ENCODE measurements at places on chromosomes 3 and 15. TPM values are rescaled to one million over a fixed set of nuclear protein-coding genes. Genes with fewer than 3 reads are reported as not detected.

DNA sequence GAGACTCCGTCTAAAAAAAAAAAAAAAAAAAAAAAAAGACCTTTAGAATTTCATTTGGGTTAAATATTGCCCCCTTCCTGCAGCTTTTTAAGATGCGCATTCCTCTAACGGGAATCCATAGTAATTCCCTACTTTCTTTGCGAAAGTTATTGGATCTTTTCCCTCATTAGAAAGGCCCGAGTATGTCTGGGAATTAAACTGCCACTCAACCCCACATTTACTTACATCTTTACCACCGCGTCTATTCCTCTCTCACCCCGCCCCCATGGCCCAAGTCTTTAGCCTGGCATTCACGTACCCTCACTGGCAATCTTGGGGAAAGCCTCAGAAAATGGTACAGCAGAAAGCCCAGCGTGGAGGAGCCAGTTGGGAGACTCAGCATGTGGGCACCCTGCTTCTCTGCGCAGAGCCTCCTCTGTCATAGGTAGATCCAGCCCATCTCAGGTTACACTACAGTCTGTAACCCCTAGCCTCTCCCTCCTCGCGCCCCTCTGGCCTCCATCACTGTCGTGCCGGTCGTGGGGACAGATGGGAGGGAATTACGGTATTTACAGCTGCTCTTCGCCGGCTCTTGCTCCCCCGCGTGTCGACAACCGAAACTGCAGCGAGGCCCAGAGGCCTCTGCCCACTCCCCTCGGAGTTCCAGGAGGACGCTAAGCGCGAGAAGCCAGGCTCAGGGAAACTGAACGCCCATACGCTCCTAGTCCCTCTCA is 6.4 kb upstream of the ANKDD1A start:
- DNase-seq, result peak; percentile 89

CISH gene
- 2.1 TPM for total RNA-seq

DNA sequence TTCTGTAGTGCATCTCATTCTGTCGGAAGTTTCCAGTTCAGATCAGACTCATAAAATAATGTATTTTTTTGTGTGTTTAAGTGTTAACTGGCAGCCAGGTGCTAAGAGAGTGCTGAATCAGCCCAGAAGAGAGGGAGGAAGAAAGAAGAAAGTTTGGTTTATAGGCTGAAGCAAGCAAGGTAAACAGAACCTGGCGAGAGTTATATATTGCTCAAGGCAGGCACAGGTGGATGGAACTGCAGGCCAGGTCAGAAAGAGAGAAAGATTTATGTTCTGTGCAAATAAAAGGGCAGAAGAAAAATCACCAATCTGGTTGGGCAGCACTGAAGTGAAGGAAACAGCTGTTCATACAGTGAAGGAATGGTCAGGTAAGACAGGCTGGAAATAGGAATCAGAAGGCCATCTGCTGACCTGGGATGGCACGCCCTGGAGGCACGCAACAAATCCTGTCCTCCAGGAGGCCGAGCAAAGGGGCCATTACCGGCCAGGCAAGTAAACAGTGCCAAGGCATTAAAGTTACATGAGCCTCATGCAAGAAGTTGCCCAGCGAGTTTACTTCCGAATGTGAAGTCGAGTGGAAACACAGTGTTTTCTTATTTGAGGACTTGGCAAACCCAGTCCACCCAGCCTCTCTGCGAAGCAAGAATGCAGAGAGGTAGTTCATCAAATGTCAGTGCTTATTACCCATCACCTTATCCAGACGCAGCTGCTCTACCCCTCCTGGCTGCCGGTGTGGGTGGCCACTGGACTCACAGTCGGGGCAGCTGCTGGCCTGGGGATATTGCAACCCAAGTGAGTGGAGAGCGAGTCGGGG is 309.8 kb downstream of the VPS13C start:
- DNase-seq, result no peak

GRCh38 chr3:132256989-132257388 is 60.2 kb upstream of the ACP3 start:
- no peak for DNase-seq

GRCh38 chr15:63923993-63924950 is 90.5 kb upstream of the HERC1 start:
- DNase-seq, result no peak

DNA sequence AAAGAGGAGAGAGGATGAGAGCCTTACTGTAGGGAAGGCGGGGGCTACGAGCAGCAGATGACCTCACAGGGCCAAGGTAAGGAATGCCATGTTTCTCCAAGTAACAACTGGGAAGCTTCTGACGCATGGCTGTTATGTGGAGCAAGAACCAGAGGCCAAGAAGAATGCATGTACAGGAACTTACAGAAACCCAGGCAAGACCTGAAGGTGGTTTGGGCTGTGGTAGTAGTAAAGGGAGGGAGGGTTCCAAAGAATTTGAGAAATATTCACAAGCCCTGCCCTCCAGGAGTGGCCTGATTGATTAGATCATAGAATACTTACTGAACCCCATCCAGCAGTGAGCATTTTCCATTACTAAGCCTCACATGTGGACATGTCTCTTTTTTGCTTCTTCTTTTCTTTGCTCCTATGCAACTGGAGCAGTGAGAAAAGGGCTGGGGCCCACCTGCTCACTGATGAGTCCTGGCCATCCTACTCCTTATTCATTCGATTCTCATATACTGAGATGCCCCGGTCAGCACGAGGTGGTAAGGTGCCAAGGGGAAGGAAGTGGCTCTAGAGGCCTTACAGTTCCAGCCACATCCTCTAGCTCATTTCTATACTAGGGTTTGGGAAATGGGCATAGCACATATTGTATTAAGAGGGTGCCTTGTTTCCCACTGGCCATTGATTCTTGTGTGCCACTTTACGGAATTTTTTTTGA is 8.3 kb upstream of the SLC12A8 start:
- no peak for DNase-seq

GRCh38 chr15:74395319-74396145 is 28.1 kb upstream of the CYP11A1 start:
- DNase-seq, result no peak

GRCh38 chr3:128348805-128349531 is 117.7 kb downstream of the DNAJB8 start:
- DNase-seq, result peak; percentile 44

GRCh38 chr15:93070551-93071296 is 18.3 kb downstream of the RGMA start:
- DNase-seq, result no peak

DNA sequence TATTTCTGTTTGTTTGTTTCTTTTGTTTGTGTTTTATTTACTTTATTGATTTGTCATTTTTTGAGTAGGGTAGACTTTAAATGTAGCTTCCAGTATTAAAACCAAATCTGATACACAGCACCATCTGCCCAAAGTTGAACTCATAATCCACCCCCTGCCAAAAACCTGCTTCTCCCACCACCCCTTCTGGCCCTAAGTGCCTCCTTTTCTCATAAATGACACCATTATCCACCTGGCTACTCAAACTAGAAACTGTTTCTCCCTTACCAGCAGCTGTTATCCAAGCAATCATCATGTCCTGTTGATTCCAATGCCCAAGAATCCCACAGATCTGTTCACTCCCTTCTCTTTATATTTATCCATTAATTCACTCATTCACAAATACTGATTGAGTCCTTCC is 21.8 kb upstream of the PTX3 start:
- no peak for DNase-seq

- DNase-seq, result no peak
Observed at GRCh38 chr15:48385031-48385830, 54.0 kb downstream of the DUT start.

DNA sequence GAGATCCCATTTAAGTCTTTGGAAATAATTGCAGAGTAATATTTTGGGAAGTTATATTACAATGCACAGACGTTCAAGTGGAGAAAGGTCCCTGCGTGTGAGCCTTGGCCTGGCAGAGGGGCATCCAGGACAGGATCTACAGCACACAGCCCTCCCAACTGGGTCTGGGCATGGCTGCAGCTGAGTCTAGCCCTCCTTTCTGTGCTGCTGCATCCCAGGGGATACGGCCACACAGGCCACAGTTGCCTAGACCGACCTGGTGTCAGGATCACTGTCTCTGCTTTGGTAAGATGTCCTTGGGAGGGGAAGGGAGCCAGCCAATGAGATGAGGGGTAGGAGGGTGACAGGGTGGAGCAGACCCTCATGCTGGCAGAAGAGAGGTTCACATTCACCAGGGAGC is 46.1 kb downstream of the APBA2 start:
- DNase-seq, result peak; percentile 38

GALNT15 gene
- 92.0 TPM for total RNA-seq

- DNase-seq, result no peak
Observed at GRCh38 chr15:57554063-57554811, 37.5 kb upstream of the MYZAP start.

DNA sequence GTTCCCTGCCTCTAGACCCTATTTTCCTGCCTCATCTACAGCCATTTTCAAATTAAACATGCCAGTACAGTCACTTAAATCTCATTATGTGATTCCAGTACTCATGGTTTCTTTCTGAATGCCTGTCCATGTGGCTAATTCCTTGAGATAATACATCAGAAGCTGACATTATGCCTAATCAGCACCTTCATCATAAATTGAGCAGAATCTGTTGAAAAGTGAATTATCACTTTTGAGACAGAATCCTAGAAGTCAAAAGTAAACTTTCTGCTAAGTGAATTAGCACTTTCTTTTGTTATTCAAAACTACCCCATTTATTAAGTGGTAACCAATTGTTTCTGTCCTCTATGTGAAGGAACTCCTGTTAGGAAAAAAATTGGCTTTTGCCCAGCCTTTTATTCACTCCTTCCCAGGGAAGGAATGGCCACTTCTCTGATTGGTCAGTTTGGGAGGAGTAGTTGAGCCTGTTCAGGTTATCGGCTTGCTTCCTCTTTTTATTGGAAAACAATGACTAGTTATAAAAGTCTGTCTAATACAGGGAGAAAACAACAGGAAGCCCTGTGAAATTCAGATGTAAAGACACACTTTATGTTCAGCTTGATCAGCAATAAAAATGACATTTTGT is 40.5 kb downstream of the OSTN start:
- DNase-seq, result no peak

DNA sequence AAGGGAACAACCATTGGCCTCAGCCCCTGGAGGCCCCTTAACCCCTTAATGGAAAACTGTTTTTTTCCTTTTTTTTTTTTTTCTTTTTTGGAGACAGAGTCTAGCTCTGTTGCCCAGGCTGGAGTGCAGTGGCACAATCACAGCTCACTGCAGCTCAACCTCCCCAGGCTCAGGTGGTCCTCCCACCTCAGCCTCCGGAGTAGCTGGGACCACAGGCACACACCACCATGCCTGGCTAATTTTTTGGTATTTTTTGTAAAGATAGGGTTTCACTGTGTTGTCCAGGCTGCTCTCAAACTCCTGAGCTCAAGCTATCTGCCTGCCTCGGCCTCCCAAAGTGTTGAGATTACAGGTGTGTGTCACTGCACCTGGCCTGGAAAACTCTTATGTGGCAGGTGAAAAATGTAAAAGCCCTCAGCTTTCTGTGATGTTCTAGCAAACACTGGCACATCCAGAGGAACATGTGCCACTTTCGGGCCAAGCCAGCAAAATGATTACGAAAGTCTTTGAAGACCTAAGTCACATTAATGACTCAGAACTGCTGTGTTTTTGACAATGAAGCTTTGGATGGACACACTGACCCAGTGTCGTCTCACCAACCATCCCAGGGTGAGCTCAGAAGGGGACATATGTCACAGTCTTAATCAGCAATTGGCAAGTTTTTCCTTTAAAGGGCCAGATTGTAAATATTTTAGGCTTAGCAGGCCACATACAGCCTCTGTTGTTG is 189.3 kb upstream of the TPM1 start:
- DNase-seq, result peak; percentile 57

DNA sequence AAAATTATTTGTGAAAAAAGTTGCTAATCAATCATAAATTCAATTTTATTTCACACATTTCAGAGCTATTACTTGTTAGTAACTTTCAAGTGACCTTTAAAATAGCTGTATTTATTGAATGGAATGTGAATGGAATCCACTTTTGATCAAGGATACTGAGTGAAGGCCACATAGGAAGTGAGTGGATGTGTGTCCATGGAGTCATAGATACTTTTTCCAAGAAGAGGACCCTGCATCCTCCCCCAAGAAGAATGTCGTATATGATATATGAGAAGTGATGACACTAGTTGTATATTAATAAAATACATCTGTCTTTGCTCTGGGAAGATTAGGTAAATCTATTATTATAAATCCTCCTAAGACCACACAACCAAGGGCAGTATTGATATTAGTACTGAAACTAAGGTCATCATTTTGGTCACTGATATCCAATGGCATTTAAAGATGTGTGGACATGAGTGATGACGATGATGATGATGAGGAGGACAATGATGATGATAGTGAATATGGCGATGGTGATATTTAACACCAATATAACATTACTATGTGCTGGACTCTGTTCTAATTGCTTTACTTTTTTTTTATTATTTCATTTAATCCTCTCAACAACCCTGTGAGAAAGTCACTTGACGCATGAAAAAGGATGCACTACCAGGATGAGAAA is 493.0 kb upstream of the NR2F2 start:
- no peak for DNase-seq

- no peak for DNase-seq
Observed at GRCh38 chr3:187677604-187678003, 7.4 kb upstream of the SST start.

- DNase-seq, result no peak
Observed at GRCh38 chr15:101305820-101306255, 10.8 kb upstream of the SNRPA1 start.

- DNase-seq, result no peak
Observed at GRCh38 chr3:17195856-17196604, 311.3 kb downstream of the PLCL2 start.

GRCh38 chr15:33737687-33738601 is 230.4 kb upstream of the CHRM5 start:
- DNase-seq, result no peak

KNG1 gene
- total RNA-seq, result not detected

ASB14 gene
- total RNA-seq, result not detected

DNA sequence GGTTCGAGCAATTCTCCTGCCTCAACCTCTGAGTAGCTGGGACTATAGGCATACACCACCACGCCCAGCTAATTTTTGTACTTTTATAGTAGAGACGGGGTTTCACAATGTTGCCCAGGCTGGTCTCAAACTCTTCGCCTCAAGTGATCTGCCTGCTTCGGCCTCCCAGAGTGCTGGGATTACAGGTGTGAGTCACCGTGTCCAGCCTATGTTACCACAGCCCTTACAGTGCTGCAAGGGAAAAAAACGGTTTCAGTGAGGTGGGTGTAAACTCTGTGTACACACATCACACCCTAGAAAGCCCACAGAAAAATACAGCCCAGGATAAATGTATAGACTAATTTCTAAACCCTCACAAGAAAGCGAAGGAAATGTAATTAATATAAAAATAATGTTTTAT is 103.5 kb upstream of the AKAP13 start:
- DNase-seq, result no peak

- DNase-seq, result no peak
Observed at GRCh38 chr3:125032683-125033082, 23.1 kb downstream of the HEG1 start.

DNA sequence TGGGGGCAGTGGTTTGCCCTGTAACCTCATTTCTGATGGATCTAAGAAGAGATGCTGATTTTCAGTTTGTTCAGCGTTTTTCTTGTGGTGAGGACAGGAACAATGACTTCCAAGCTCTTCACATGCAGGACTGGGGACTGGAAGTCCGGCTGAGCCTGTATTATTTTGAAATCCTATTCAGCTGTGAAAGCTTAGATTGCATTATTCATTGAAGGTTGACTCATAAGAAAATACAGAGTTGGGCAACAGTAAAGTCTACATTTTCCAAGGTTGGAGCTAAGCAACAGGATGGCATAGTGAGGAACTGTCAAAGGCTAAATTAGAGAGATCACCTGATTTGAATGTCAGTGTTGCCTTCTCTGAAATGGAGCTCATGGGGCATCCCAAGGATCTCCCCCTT is 230.9 kb upstream of the FEZF2 start:
- DNase-seq, result no peak

GRCh38 chr15:90868261-90868689 is at the start of gene FURIN:
TSS of gene FURIN (plus strand) at chr15:90868588. CDS start at chr15:90875741, 7,153 bp downstream.
- no peak for DNase-seq
